ENCODE measurements at places on chromosomes 2 and 18.

DNA sequence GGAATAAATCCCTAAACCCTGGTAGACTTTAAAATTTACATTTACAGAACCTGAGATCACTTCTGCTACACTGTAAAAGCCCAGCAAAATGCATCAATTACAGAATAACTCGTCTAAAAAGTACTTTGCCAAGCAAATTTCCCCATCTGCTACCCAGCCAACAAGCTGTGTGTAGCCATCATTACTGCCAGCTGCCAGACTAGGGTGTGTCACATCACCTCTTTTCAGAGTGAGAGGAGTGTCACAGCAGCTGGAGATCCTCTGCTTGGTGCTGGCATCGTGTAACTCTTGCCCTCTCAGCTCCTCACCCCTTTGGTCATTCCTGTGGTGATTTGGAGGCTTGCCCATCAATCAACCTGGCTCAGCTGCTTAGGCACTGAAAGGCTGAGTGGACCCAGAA is 340.4 kb upstream of the MMADHC start:
- no peak for DNase-seq

GRCh38 chr2:179422037-179422643 is 157.5 kb upstream of the SESTD1 start:
- no peak for DNase-seq

- no peak for DNase-seq
Observed at GRCh38 chr2:218437969-218438368, 19.0 kb downstream of the VIL1 start.

DNA sequence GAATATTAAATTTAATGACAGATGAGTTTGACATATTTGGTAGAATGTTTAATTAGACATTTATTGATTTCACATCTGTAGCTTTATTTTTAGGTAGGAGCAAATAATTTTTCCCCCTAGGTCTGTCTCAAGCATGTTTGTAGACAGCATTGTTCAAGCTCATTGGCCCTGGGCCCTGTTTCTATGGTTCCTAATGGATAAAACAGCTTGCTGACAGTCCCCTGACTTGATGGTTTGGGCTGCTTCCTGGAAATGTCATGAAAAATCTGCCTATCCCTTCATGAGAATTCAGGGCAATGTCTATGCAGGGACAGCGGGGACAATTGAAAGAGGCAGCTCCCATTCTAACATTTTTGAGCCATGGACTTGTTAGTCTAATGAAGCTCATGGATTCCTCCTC is 14.6 kb upstream of the MEP1B start:
- DNase-seq = no peak

GRCh38 chr2:208013285-208014178 is 11.8 kb downstream of the PLEKHM3 start:
- DNase-seq = no peak

DNA sequence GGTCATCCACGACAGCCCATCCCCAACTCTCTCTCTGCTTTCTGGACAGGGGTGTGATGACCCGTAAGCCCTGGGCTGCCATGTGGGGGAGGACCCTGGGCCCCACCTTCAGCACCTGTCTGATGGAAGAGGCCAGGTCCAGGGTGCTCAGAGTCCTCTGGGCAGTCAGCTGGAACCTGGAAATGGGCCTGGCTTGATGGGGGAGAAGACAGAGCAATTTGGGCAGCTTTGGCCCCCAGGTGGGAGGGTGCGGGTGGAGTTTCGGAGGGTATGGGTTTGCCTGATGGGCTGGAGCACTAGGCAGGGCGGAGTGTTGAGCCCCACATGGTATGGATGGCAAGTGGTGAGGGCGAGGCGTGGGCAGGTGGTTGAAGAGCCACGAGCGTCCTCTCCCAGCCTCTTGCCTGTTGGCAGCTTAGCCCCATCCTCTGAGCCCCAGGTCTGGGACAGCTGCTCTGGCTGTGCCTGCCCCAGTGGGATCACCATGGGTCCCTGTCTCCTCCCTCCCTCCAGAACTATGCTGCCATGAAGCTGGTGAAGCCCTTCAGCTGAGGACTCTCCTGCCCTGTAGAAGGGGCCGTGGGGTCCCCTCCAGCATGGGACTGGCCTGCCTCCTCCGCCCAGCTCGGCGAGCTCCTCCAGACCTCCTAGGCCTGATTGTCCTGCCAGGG is 232.7 kb downstream of the DYSF start:
- DNase-seq = no peak

Measured in stimulated activated CD8-positive, alpha-beta memory T cell treated with anti-CD3 and anti-CD28 coated beads, Interleukin-2, amount 100 ng/mL, for 1 hour (primary cell).